Substantia nigra (tissue), 51 donors: ENCODE measurements at places on chromosomes 1 and 21.

GRCh38 chr1:236608930-236609726, 4.8 kb upstream of the HEATR1 start:
- no peak for DNase-seq

- no peak for DNase-seq
These were observed 1392.9 kb downstream of the BRINP3 start for GRCh38 chr1:189084811-189085210.

DNA sequence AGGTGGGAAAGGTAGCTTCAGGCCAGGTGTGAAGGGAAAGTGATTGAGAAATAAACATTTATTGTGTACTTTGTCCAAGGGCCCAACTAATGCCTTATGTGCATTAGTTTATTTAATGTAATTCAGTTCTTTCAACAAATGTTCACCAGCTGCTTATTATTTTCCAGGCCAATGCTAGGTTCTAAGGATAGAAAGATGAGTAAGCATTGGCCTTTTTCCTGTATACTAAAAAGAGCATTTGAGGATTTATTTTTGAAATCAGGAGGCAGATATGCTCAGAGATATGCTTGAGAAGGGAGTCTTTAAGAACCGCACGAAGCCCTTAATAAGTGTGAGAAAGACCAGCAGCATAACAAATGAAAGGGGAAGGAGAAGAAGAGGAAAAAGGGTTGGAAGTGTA, 32.0 kb downstream of the CLCA1 start:
- DNase-seq: no peak

DNA sequence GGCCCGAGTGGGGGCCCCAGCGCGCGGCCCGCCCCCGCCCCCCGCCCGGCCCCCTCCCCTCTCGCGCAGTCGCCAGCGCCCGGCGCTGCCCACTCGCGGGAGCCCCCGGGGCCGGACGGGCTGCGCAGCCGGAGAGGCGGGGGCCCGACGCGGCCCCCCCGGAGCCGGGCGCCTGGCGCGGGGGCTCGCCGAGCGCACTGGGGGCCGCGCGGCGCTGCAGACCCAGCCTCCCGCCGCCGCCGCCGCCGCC, 146 bp upstream of the ZNF362 start:
- no peak for DNase-seq

DNA sequence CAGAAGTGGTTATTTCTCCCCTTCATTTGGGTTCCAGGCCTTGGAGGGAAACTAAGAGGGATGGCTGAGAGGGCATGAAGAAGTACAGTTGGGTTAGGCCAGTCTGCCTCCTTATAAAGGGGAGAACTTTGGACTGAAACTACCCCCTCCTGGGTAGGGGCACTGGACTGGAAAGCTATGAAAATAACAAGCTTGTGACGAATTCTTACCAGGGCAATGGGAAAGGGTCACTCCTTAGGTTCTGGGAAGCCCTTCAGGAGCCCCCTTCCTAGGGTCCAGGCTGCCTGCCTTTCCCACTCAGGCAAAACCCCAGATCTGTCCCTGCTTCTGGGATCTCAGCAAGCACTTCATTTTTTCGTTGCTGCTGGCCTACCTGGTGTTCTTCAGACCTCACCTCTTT, 9.8 kb upstream of the P3R3URF start:
- DNase-seq: no peak

- DNase-seq: no peak
These were observed 7.6 kb downstream of the DCLRE1B start for GRCh38 chr1:113912594-113913311.

GRCh38 chr1:232617237-232617636, 12.7 kb downstream of the SIPA1L2 start:
- no peak for DNase-seq

- no peak for DNase-seq
These were observed 28.3 kb upstream of the PEF1 start for GRCh38 chr1:31672986-31673385.

DNA sequence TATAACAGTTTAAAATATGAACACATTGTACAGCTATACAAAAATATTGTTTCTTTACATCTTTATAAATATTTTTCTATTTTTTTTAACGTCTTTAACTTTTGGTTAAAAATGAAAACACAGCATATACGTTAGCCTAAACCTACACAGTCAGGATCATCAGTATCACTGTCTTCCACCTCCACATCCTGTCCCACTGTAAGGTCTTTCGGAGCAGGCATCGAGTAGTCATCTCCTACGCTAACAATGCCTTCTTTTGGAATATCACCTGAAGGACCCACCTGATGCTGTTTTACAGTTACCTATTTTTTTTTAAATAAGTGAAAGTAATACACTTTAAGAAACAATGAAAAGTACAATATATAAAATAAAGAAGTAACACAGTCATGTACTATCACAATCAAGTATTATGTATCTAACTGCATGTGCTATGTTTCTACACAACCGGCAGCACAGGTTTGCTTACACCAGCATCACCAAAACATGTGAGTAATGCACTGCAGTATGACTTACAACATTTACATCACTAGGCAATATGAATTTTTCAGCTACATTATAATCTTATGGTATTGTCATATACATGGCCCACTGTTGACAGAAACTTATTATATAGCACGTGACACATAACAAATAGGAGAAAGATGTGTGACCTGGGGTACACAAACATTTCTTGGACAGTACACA, 254.4 kb downstream of the AKT3 start:
- no peak for DNase-seq

DNA sequence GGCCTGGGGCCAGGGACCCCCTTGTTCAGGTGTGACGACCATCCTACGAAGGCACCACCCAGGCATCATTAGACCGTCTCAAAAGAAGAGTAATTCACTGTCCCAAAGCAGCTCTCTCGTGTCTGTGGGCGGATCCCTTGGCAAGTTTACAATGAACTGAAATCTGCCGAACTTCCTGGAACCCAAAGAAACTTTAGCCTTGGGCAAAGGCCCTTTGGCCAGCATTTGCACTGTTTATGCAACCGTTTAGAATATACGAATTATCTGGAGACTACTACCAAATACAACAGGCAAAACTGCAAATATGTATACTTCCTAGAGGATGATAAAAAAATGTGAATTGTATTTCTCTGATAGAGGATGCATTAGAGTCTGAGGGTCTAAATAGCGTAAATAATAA, 1.4 kb upstream of the SOD1 start:
- DNase-seq: no peak
